ENCODE measurements at places on chromosomes 2 and 18.

DNA sequence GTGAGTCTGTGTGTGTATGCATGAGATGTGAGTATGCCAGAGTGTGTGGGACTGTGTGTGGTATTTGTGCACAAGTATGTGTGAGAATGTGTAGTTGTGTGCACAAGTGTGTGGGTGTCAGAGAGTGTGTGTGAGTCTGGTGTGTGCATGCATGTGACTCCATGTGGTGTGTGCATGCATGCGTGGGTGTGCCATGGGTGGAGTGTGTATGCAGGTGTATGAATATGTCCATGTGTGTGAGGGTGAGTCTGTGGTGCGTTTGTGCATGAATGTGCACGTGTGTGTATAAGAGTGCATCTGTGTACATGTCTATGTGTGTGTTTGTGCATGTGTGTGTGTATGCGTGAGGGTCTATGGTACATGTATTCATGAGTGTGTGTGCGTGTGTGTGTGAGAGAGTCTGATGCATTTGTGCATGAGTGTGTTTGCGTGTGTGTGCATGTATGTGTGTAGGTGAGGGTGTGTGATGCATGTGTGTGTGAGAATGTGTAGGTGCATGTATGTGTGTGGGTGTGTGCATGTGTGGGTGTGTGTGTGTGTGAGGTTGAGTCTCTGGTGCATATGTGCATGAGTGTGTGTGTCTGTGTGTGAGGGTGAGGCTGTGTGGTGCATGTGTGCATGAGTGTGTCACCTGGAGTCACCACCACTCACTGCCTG is 226.8 kb downstream of the LDLRAD4 start:
- no peak for DNase-seq

- DNase-seq, result no peak
Observed at GRCh38 chr2:187299122-187299906, 148.7 kb downstream of the CALCRL start.

GRCh38 chr18:74715865-74716712 is 118.4 kb downstream of the ZNF407 start:
- DNase-seq, result no peak

- no peak for DNase-seq
Observed at GRCh38 chr2:84674586-84674985, 158.3 kb downstream of the DNAH6 start.

- no peak for DNase-seq
Observed at GRCh38 chr2:59462422-59463197, 1090.8 kb downstream of the BCL11A start.

DNA sequence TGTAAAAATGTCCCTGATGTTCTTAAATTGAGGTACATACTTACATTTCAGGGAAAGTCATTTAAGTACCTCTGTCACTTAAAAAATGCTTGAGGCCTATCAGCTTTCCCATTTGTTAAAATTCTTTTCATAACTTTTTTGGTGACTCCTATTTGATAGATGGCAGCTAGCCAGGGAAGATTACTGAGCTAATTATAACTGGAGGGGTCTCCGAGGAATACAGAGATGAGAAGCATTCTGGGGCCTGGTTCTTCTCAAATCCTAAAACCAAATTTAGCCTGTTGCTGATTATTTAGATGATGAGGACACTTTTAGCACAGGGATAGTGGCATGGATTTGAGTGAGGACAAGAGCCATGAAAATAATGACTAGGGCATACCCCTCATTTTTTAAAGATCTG is 4.8 kb downstream of the UGP2 start:
- DNase-seq, result no peak

GRCh38 chr2:203341741-203342310 is 13.6 kb downstream of the ABI2 start:
- DNase-seq, result no peak

DNA sequence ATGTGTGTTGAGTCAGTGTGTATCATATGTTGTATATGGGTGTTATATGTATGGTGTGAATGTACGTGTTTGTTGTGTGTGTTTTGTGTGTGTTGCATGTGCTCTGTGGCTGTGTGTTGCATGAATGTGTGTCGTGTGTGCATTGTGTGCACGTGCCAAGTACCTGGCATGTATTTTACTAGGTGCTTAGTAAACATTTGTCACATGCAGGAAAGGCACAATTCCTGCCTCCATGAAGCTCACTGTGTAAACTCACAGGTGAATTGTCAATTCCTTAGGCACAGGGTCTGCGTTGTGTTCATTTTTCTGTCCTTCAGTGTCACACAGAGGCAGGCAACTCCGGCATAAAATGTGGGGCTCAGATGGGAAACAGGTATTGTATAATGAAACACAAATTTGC is 22.3 kb upstream of the IL1R1 start:
- DNase-seq, result no peak

- DNase-seq, result no peak
Observed at GRCh38 chr2:194883711-194884110, 773.3 kb upstream of the SLC39A10 start.
